ENCODE measurements at places on chromosomes 7 and 10. TPM values are rescaled to one million over a fixed set of nuclear protein-coding genes. Genes with fewer than 3 reads are reported as not detected.

DNA sequence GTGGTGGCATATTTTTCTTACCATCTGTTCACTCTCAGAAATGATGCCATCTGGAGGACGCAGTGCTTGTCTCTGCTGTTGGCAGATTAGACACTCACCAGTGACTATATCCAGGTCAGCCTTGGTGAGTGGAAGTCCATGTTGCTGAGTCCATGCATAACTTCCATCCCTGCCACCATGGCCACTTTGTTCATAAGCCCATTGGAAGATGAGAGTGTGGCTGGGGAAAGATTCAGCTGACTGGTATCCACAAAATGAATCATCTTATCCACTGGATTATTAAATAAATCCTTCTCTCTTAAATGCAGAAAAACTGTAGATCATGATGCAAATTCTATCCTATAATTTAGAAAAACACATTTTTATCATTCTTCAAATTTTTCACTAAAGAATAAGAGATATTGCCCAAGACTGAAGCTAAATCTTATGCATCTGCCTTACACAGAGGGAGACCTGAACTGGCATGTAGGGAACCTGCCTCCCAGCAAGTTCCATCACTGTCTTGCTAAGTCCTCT is 726.9 kb downstream of the TNS3 start:
- no peak for DNase-seq

DNA sequence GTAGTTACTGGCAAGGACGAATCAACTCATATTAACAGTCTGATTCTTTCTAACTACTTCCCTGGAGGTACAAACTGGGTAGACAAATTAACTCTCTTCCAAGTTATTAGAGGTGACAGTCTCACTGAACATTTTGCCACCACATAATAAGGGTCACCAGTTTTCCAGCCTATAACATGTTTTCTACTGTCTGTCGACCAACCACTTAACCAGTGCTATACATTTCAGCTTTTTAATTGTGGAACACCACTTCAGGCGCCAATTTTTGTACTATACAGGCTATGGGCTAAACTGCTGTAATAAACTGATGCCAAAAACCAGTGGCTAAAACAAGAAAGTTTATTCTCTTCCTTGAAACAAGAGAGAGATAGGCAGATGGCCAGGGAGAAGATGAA is 13.3 kb downstream of the ZNF438 start:
- no peak for DNase-seq

The AEBP1 gene
- total RNA-seq = 219 TPM

DNA sequence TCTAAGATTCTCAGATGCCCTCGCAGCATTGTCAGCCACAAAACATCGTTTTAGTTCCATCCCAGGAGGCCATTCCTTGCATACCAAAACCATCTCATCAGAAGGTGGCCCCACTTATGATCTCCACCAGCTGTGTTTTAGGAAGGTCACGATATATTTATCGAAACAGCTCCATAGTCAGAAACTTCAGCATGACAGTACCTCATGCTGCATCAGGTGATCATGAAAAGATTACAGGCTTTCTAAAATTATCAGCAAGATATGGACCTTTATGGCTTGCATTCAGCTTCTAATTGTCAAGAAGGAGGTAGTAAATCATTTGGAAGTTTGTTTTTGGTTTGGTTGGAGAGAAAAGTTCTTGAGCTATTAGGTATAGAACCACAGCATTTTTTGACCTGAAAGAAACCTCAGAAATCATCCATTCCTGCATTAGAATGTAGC is 20.0 kb downstream of the JAZF1 start:
- no peak for DNase-seq

The IKZF1 gene
- total RNA-seq = under 0.01 TPM
